ENCODE measurements at places on chromosomes 5 and 9. TPM values are rescaled to one million over a fixed set of nuclear protein-coding genes. Genes with fewer than 3 reads are reported as not detected.

The ARSI gene
- total RNA-seq: 23.0 TPM

The ENHO gene
- total RNA-seq: 0.55 TPM

The PAEP gene
- total RNA-seq: 0.39 TPM

The MEIKIN gene
- total RNA-seq: not detected

The CTNND2 gene
- total RNA-seq: 4.5 TPM

The FBLL1 gene
- total RNA-seq: 3.3 TPM

- H3K36me3 ChIP-seq: no peaks in the 10 kb centered on the region
- no peak overlapping the region for H3K27ac ChIP-seq
- no peak overlapping the region for H3K4me3 ChIP-seq
Observed at GRCh38 chr5:61854531-61854930, 451.5 kb upstream of the KIF2A start.

DNA sequence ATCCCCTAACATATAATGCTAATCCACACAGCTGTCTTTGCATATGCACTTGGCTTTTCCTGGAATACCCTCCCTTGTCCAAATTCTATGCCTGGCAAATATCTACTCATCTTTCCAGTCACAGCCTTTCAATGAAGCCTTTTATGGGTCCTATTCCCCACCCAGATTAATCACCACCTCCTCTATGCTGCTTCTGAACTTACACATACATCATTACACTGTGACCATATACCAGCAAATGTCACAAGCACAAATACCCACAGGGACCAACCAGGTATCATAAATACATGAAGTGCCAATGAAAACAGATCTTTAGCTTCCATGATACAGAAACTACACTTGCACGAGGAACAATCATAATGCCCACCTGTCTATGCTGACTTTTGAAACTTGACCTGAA is 22.3 kb downstream of the LPAR1 start:
- no peak overlapping the region for H3K4me3 ChIP-seq
- peaks cover 7% of the 10 kb centered on the region for H3K4me1 ChIP-seq
- no peaks in the 10 kb centered on the region for H3K36me3 ChIP-seq
- H3K27ac ChIP-seq: no peak overlapping the region
- no peak for DNase-seq

GRCh38 chr9:117205806-117206205 is 209.1 kb downstream of the ASTN2 start:
- no peak overlapping the region for H3K27ac ChIP-seq
- H3K27me3 ChIP-seq: no peaks in the 10 kb centered on the region
- no peaks in the 10 kb centered on the region for H3K4me1 ChIP-seq
- peak; percentile 11 for DNase-seq
- H3K4me3 ChIP-seq: no peak overlapping the region
- H3K36me3 ChIP-seq: no peaks in the 10 kb centered on the region

DNA sequence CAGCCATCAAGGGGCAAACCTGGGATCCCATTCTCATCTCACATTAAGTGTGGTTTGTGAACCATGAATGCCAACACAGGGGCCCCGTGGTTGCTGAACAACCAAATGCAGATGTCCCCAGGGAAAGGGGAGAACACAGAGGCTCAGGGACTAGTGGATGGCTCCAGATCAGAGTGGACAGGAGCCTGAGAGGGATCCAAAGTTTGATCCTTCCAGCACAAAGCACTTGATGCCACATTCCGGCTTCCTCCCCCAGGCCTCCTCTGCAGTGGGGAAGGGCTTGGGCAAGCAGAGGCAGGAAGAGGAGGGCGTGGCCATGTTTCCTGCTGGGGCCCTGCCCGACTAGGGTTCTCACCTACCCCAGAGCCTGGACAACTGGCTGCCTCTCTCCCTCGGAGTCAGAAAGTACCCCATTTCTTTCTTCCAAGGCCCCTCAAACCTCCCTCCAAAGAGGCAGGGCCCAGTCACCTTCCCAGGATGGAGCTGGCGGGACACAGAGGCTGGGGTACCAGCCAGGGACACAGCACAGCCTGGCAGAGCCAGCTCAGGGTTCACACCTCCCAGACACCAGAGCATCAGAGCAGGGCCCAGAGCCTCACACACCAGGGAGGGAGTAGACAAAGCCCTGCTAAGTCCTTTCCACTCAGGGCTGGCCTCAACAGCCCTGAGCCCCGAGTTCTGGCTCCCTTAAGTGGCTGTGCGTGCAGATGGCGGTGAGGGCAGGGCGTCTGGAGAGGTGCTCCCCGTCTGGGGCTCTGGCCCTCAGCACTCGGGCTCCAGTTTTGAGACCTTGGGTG is 4.3 kb upstream of the RNF44 start:
- no peaks in the 10 kb centered on the region for H3K36me3 ChIP-seq
- H3K27ac ChIP-seq: no peak overlapping the region
- H3K4me3 ChIP-seq: no peak overlapping the region
- H3K27me3 ChIP-seq: no peaks in the 10 kb centered on the region
- peaks cover 24% of the 10 kb centered on the region for H3K4me1 ChIP-seq

DNA sequence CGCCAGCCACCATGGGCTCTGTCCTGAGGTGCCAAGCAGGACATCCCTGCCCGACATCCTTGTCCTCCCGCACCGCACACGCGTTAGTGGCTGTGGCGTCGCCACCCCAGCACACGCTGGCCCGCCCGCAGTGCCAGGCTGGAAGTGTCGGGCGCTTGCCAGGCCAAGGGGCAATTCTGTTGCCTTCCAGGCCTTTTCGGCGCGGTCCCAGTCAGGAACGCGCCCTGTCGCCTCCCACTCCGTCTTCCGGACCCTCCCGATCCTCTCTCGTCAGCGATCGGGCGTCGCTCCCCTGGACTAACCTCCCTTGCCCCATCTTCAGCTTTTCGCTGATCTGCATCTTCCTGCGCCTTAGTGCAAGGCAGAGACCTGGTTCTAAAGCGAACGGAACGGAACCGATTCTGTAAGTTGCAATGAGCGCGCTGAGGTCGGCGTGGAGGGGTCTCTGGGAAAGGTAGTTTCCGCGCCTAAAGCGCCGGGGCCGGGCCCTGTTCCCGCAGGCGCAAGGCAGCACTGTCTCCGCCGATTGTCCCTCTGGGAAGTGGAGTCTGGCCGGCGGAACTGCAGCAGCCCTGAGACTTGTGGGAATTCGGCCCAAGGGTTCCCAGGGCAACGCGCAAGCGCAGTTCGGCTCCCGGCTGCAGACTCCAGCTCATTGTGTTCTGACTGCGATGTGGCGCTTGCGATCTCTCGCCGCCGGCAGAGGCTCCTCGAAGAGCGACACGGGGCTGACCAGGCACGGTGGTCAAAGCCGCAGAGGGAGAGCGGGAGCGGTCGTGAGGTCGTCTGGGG is at the start of gene ZNF454:
Gene ZNF454, plus strand, starts transcription at position 630 of the 792 bp plus-strand sequence. CDS start 1,594 bp downstream, outside the sequence.
- H3K27me3 ChIP-seq: no peaks in the 10 kb centered on the region
- H3K4me3 ChIP-seq: peak within 1 kb of the TSS; percentile 70
- H3K27ac ChIP-seq: peak within 1 kb of the TSS; percentile 31
- peak; percentile 92 for DNase-seq
- no peaks in the 10 kb centered on the region for H3K4me1 ChIP-seq
- H3K36me3 ChIP-seq: no peaks in the 10 kb centered on the region

DNA sequence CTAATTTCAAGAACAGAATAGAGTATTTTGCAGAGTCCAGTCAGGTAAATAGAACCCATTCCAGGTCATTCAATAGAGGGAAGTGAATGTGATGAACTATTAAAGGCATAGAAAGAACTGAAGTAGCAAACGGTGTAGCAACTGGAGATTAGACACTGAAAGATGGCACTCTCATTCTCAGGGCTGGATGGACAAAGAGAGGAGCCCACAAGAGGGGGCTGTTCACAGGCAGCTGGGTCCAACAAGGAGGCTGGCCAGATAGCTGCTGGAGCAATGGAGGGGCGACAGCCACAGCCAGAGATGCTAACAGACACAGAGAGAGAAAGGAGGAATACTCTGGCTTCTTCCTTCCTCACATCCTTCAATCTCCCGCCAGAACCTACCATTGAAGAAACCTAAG is 93.1 kb upstream of the SMARCA2 start:
- DNase-seq: no peak
- H3K4me3 ChIP-seq: no peak overlapping the region
- no peak overlapping the region for H3K27ac ChIP-seq
- no peaks in the 10 kb centered on the region for H3K27me3 ChIP-seq
- no peaks in the 10 kb centered on the region for H3K4me1 ChIP-seq

- DNase-seq: no peak
- no peak overlapping the region for H3K27ac ChIP-seq
- no peaks in the 10 kb centered on the region for H3K36me3 ChIP-seq
- no peak overlapping the region for H3K4me3 ChIP-seq
Observed at GRCh38 chr9:6973762-6974161, 216.0 kb downstream of the KDM4C start.

- H3K4me3 ChIP-seq: no peak overlapping the region
- no peak overlapping the region for H3K27ac ChIP-seq
- H3K4me1 ChIP-seq: peaks cover 4% of the 10 kb centered on the region
- no peak for DNase-seq
- no peaks in the 10 kb centered on the region for H3K27me3 ChIP-seq
- no peaks in the 10 kb centered on the region for H3K36me3 ChIP-seq
Observed at GRCh38 chr5:139387611-139388197, 2.0 kb downstream of the MZB1 start.

DNA sequence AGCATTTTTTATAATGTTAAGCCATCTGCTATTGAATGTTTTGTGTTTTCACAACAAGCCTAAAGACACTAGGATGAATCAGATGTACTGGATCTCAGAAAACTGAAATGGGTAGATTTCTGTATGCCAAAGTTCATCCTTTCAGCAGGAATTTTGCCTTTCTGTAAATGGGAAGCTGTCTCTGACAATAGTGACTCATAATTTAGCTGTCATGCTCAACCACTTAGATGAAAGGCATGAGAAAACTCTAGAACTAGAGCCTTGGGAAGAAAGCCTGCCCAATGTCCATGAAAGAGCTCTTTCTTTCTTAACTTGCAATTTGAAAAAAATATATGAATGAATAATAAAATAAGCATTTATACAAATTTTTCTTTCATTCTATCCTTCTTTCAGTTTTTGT is 616.0 kb upstream of the EDIL3 start:
- no peaks in the 10 kb centered on the region for H3K36me3 ChIP-seq
- no peaks in the 10 kb centered on the region for H3K4me1 ChIP-seq

- no peak overlapping the region for H3K4me3 ChIP-seq
- peaks cover 3% of the 10 kb centered on the region for H3K4me1 ChIP-seq
- H3K27me3 ChIP-seq: no peaks in the 10 kb centered on the region
- DNase-seq: peak; percentile 94
Observed at GRCh38 chr9:123710299-123710698, 219.6 kb downstream of the DENND1A start.

- no peak for DNase-seq
- no peak overlapping the region for H3K27ac ChIP-seq
- no peak overlapping the region for H3K4me3 ChIP-seq
- H3K36me3 ChIP-seq: no peaks in the 10 kb centered on the region
- H3K4me1 ChIP-seq: peaks cover 3% of the 10 kb centered on the region
- peaks cover 6% of the 10 kb centered on the region for H3K27me3 ChIP-seq
Observed at GRCh38 chr9:98930792-98931191, 12.9 kb upstream of the COL15A1 start.

GRCh38 chr5:179486596-179487051 is 63.7 kb upstream of the RUFY1 start:
- H3K4me3 ChIP-seq: no peak overlapping the region
- no peaks in the 10 kb centered on the region for H3K4me1 ChIP-seq
- no peak for DNase-seq
- no peaks in the 10 kb centered on the region for H3K36me3 ChIP-seq

DNA sequence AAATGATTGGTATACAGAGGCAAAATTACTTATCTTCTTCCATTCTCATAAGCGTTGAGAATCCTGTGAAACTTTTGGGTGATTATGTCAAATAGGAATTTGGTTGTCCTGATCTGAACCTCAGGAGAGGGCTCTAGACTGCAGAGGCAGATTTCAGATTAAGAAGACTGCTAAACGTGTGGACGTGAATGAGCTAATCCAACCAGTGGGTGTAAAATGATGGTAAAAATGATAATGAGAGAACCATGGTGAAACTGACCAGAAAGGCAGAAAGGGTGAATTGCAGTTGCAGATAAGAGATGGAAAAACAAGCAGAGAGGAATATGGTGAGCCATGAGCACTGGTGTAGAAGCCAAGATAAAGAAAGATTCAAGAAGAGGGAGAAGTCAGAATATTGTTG is 1200.2 kb upstream of the CDH6 start:
- no peak overlapping the region for H3K27ac ChIP-seq
- H3K4me3 ChIP-seq: no peak overlapping the region
- H3K36me3 ChIP-seq: no peaks in the 10 kb centered on the region
- DNase-seq: no peak
